ENCODE measurements at places on chromosomes 3 and 15.

DNA sequence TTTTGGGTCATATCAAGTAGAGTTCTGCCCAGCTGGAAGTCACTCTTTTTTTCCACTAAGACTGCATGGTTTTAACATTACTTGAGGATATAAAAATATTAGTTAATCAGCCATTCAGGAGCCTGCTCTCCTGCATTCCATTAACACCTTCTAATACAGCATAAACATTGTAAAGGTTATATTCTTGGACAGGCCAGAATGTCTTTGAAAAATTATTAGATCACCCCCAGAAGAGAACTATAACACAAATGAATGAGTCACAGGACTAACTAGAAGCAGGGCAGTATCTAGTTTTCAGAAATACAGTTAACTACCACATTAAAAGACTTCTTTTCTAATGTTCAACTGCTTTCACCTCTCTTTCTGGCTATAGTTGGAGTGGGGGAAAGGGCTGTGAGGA, 80.9 kb downstream of the THBS1 start:
- no peak for DNase-seq

DNA sequence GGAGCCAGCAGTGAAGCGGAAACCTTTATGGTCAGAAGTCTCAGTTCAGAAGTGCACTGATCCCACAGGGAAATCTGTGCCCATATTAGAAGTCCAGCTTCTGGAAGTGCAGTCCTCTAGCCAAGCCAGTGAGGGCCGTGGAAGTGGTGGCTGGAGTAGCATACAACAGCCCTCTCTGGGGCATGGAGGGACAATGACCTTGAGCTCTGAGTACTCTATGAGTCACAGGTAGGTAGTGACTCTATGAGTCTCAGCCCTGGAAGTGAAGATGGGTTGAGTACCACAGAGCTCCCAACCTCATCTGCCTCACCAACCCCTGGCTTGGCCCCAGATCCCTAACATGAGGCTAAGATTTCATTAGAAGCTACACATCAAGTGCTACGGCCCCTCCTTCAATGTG, 205.9 kb upstream of the PPP2R3A start:
- DNase-seq, result no peak

DNA sequence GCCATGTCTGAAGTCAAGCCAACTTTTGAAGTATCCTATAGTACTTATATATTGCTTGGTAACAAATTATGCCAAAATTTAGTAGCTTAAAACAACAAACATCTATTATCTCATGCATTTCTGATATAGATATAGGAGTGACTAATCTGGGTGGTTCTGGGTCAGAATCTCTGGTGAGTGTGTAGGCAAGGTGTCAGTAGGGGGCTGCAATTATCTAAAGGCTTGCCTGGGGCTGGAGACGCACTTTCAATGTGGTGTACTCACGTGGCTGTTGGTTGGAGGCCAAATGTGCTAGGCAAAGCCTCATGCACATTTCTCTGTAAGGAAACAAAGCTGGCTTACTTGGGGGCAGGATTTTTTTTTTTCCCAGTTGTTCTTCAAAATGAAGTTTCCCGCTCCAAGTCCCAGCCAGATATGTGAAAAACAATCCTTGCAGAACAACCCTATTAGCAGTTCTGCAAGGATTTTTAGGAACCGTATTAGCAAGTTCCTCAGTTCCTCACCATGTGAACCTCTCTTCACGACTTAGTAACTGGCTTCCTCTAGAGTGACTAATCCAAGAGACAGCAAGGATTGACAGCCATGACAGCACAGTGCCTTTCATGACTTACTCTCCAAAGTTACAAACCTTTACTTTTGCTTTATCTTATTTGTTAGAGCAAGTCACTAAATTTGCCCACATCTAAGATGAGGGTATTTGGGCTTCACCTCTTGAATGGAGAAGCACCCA, 25.8 kb downstream of the GREM1 start:
- no peak for DNase-seq

GRCh38 chr3:23468203-23468602, 265.1 kb downstream of the UBE2E2 start:
- no peak for DNase-seq

DNA sequence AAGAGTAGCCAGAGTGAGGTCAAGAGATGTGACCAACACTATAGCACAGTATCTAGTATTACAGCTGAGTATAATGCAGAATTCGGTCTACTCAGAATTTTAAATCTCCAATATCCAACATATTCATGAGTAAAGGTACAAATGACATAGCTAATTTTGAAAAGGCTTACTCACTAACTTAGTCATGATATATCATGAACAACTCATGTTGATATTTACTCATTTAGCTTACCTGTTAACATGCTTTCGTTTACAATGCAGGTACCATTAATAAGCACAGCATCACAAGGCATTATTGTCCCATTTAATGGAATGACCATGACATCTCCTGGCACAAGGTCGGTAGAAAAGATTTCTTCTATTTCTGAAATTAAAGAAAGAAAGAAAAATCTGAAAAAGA, 36.9 kb downstream of the ATP13A3 start:
- no peak for DNase-seq

- DNase-seq, result no peak
These were observed 12.4 kb downstream of the ANKRD63 start for GRCh38 chr15:40270246-40270995.

DNA sequence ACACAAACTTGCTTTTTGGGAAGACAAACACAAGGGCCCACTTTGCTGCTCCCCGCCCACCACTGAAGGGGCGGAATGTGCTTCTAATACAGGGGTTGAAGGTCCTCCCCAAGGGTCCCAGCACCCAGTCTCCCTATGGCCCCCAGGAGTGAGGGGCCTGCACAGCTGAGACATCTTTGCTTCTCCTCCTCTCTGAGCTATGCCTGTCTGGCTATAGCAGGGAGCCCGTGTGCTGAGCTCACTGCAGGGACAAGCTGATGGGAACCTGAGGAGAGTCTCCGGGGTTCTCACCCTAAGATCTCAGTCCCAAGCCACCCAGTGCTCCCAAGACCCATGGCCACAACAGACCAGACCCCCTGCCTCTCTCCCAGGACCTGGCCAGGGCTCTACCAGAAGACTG, 61.1 kb upstream of the ACAN start:
- DNase-seq, result no peak

DNA sequence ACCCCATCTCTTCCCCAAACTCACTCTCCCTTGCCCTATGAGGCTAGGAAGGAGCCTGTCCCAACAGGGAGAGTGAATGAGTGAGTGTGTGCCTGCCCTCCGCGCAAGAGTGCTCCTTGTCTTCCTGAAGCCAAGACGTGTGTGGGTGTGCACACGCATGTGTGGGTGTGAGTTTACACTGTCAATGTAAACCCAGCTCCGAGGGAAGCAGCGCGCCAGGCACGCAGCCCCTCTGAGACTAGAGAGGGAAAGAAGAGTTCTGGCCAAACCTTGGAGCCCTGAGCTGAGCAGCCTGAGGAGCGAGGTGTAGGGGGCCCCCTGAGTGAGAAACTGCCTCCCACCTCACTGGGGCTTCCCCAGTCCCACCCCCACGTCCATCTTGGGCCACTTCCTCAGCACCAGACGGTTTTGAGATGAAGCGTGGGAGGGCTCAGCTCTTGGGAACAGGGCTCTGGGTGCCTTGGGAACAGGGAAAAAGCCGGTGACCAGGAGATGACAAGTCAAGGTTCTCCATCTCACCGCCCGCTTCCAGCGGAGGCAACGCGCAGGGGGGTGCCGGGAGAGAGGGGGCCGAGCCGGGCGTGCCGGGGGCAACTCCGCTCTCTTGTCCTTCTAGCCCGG, 5.1 kb downstream of the MECOM start:
- DNase-seq, result peak; percentile 61

DNA sequence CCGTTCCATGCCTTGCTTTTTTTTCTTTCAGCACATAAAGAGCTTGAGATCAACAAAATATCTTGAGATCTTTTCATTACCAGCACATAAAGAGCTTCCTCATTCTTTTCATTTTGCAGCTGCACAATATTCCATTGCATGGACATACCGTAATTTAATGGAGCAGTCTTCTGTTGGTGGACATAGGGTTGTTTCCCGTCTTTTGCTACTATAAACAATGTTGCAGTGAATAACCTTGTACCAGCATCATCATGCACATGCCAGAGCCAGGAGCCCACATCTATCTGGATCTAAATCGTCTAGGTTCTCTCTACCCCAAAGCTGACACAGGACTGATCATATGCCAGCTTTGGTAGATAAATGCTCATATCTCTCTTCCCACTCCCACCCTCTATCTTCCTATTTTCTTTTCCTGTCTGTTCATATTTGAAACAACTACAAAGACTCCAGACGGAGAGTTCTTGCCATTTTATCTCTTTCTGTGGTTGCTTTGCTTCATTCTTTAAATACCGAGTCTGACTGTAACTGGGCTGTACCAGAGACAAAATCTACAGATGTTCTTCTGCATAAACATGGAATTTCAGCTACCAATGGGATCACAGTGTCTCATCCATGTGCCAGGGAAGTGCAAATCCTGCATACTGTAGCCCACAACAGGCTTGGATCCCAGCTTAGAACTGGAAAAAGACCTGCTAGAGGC, 47.1 kb upstream of the AKAP13 start:
- no peak for DNase-seq

DNA sequence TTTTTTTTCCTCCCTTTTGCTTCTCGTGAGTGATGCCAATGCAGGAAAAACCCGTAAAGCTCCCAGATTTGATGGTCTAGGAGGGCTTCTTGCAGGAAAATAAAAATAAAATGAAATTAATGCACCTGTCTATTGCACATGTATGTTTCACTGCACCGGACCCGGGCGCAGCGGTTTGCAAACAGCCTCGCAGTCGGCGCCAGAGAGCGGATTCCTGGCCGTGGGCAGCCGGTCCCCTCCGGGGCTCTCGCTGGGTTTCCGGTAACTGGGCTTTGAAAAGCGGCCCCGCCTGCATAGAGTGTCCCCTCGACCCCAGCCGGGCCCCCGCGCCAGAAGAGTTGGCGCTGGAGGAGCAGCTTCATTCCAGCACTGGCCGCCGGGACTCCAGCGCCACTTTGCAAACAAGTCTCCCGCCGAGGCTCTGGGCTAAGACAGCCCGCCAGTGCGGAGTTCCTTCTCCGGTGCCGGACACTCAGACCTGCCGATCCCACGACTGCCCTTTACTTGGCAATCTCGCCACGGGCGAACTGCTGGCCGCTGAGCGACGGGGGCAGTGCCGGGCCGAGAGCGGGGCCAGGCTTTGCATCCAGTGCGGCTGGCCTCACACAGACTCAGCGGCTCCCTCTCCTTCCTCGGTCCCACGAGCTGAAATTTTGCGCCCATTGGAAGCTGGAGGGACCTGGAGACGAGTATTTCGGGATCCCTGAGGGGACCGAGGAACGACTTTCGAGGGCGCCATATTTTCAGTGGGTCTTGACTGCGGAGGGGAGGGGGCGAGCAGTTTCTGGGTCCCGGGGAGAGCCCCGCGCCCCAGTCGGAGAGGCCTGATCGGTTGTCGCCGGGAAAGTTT, 225.9 kb upstream of the C2CD4B start:
- DNase-seq, result peak; percentile 49

GRCh38 chr15:64311566-64311965, 44.4 kb downstream of the CSNK1G1 start:
- no peak for DNase-seq

- DNase-seq, result no peak
These were observed 31.4 kb upstream of the ZBTB38 start for GRCh38 chr3:141336672-141337522.

GRCh38 chr3:127848131-127849129, 26.1 kb upstream of the MGLL start:
- no peak for DNase-seq

DNA sequence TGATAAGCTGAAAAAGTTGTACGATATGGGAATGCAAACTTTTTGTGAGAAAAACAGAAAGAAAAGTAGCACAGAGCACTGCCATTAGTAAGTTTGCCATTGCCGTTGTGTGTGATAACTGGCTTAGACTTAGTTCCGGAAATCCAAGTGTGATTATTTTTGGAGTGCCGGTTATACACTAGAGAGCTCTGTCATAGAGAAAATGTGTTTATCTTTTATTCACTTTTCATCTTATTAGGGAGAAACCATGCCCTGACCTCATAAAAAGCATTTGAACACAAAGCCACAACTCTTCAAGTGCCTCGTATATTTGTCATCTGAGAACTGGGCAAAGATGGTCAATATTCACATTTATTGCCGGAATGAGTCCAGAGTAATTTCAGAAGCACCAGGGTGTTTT, 36.1 kb downstream of the CTDSPL start:
- DNase-seq, result no peak

- no peak for DNase-seq
These were observed 85.6 kb downstream of the CPN2 start for GRCh38 chr3:194265505-194265892.

DNA sequence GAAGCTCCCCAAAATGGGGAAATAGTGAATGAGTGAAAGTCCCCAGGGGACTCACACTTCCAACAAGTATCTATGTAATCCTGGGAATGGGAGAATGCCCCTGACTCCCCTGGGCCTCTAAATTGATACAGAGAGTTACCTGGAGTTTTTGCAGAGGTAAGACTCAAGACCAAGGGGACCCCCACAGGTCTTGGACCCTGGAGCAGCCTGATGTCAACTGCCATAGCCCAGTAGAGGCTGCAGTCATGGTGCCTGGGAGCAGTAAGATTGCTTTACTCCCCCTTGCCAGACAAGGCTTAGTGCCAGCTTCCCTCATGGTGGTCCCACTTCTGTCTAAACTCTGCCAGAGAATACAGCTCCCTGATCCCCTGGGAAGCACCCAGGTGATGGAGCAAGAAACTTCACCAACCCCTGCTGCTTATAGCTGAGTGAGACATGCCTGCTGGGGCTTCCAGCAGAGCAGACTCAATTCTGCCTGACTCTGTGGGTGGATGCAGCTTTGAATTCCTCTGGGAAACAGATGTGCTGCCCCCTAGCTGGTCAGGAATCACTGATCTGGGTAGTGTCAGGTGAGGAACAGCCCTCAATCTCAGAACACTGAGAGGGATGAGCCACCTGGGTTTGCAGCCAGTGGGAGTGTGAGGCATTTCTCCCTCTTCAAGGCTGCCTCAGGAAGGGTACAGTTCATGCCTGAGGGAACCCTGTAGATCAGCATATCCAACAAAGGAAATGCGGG, 485.9 kb downstream of the NSUN3 start:
- no peak for DNase-seq

DNA sequence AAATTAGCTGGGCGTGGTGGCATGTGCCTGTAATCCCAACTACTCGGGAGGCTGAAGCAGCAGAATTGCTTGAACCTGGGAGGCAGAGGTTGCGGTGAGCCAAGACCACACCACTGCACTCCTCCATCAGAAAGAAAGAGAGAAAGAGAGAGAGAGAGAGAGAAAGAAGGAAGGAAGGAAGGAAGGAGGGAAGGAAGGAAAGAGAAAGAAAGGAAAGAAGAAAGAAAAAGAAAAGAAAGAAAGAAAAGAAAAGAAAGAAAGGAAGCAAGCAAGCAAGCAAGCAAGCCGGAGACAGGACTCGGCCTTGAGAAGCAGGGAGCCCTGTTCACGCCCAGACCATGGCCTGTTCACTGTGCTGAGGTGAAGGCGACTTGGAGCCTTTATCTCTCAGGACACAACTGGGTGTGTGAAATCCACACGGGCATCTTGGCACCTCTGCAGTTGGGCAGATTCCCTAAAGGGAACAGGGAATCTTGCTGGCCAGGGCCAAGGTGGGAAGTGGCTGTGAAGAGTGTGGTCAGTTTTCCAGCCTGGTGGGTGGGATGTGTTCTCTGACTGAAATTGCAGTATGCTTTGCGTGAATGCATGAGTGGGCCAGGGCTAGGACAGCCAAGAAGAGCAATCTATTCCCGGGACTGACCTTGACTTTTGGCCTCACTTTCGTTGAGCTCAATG, 90.3 kb downstream of the CORO2B start:
- no peak for DNase-seq

All from HAP-1 (cell line).